Renal cortex interstitium (tissue), 15 donors: ENCODE measurements at places on chromosomes 7 and 10. TPM values are rescaled to one million over a fixed set of nuclear protein-coding genes. Genes with fewer than 3 reads are reported as not detected.

Gene ANKRD30A
- polyA plus RNA-seq: not detected

- peak; percentile 31 for DNase-seq
These were observed 2.0 kb upstream of the HEPACAM2 start for GRCh38 chr7:93228302-93228701.

Gene PPP2R2D
- 46.8 TPM for polyA plus RNA-seq

DNA sequence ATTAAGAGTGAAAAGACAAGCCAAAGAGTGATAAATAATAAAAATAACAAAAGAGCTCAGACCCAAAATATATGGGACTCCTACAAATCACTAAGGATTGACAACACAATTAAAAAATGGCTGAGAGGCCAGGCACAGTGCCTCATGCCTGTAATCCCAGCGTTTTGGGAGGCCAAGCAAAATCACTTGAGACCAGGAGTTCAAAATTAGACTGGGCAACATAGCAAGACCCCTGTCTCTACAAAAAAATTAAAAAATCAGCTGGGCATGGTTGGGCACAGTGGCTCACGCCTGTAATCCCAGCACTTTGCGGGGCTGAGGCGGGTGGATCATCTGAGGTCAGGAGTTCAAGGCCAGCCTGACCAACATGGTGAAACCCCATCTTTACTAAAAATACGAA, 137.3 kb downstream of the IDE start:
- no peak for DNase-seq

GRCh38 chr10:15426558-15426957, 55.5 kb upstream of the FAM171A1 start:
- DNase-seq: no peak

- no peak for DNase-seq
These were observed 1.7 kb downstream of the SFXN3 start for GRCh38 chr10:101032637-101033224.

Gene ADCY1
- 3.6 TPM for polyA plus RNA-seq

- DNase-seq: no peak
These were observed 604.5 kb downstream of the INHBA start for GRCh38 chr7:41098402-41098801.

DNA sequence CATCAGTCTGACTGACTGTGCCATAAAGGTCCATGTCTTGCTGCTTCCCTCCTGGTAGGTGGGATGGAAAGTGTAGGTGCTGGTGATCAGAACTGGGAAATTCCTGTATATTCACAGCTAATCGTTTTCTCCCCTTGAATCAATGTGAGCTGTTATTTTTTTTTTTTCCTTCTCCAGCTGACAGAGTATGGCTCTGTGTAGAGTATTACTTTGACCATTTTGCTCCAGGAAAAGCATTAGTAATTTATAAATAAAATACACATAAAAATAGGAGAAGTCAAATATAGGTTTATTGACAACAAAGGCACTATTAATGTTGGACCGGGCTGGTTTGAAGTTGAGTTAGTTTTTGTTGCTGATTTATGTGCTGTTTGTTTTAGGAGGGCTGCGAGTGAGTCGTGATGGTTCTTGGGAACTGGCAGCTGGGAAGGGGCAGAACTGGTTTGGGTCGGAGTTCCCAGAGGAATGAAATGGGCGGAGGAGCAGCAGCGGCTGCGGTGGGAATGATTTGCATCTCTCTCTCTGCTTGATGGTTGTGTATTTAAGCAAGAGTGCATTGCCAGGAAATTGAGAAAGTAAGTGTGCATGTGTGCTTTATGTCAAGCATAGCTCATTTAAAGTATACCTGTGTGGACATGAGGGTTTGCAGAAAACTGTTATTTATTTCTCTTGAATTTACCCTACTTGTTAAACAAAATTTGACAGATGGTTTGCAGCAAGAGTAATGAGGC, 80.9 kb downstream of the LRMDA start:
- DNase-seq: peak; percentile 39

Gene PDSS1
- 12.1 TPM for polyA plus RNA-seq
